ENCODE measurements at places on chromosomes 12 and 14.
A peak's percentile ranks its signal among the peaks of the same experiment; 100 is the strongest.

DNA sequence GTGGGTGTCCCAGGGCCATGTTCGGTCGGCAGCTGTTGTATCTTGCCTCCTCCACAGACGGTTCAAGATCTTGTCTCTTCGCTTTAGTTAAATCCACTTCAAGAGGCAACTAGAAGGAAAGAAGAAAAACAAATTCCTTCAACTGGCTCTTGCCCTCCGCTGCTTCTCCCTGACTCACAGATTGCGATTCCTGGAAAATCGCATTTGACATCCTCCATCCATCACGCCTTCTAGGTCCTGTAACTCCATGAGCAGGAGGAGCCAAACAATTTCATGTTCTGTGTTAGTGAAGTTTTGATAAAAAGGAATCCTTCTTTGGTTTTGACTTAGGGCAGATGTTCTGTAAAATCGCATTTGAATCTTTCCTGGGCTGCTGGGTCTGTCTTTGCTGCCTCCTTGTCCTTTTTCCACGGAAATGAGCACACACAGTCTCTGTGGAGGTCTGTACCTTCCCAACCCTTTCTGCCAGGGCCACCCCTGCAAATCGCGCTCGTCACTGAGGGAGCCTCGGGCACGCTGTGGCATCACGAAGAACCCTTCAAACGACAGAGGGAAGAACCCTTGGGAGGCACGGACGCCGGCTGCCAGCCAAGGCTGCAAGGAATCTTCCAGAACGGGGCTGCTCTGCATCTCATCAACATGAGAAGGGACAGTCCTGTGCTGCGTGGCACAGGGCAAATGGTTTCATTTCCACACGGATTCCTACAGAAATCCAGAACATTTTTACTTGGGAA, 32.6 kb downstream of the RAD52 start:
- DNase-seq: no peak

GRCh38 chr14:63006531-63006930, 38.7 kb downstream of the KCNH5 start:
- DNase-seq: no peak

GRCh38 chr14:103108749-103109207, 14.3 kb downstream of the EXOC3L4 start:
- no peak for DNase-seq

DNA sequence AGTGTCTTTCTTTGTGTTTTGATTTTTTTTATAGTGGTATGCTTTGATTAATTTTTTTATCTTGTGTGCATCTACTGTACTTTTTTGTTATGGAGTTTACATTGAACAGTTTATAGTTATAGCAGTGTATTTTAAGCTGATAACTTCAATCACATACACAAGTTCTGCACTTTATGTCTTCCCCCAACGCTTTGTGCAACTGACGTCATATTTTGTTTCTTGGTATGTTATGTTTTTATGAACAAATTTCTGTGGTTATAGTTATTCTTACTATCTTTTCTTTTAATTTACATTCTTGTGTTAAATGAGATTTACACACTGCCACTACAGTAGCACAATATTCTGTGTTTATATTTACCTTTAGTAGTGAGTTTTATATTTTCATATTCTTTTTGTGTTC, 197.1 kb downstream of the SNAPC1 start:
- DNase-seq: no peak

DNA sequence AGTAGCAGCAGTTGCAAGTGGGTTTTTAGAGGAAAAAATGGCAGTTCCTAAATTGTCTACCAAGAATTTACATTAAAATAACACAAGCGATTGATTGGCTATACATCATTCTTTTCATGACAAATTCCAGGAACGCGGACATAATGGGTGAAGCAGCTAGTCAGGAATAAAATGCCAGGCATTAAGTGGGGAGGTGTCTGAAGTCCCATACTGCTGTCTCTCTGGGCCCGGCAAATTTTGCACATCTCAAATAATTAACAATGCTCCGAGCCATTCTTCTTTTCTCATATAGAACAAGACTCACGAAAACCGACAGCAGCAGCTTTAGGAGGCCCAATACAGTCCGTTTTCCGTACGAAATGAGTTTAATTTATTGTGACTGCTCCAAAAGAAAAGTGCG, 696 bp downstream of the RPL36AL start:
- no peak for DNase-seq

DNA sequence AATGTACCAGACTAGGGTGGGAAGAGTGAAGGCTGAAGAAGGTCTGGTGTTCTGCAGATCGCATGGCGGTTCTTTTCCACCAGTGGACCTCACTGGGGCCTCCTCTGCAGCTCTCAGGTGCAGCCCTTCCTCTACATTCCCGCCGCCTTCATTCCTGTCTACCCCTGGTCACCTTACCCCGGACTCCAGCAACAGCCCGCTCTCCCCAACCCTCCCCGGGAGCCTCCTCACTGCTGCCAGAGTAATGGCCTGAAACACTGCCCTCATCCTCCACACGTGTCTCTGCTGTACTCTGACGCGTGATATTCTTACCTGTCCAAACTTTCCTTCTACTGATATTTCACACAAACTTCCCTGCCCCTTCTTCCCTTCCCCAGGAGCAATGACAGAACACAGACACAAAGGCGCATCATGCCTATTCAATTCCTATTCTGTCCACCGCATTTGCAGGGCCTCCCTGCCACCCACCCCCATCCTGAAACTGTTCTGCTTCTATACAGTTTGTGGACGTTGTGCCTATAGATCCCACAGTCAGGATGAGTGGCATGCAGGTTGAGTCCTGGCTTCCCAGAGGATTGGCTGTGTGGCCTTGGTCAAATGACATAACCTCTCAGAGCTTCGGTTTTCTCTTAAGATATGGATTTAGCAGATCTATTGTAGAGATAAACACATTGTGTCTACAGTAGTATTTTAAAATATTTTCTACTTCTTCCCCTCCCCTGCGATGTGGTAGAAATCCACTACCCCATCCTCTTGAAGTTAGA, 1.7 kb upstream of the NUAK1 start:
- DNase-seq: no peak

- DNase-seq: no peak
Measured at GRCh38 chr12:116534311-116535121, 24.7 kb upstream of the MAP1LC3B2 start.

- DNase-seq: no peak
Measured at GRCh38 chr12:21571046-21571445, 33.6 kb downstream of the GYS2 start.

GRCh38 chr14:29126361-29126760, 359.8 kb downstream of the FOXG1 start:
- no peak for DNase-seq

- DNase-seq: peak; percentile 58
Measured at GRCh38 chr12:27619308-27619707, 76.9 kb upstream of the REP15 start.

DNA sequence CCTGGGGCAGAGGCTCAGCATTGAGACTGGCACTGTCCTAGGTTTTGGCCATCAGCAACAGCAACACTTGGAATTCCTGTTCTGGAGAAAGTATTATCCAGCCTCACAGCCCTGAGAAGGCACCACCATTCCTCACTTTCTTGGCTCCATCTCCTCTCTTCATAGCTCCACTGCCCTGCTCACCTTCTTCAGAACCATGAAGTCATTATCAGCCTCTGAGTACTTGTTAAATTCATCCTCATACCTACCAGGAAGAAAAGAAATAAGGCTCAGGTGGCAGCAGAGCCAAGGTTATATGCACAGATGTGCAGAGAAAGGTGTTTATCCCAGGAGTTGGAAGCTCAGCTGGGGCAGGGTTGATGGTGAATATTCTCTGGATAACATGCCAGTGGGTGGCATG, 25.4 kb downstream of the KRT76 start:
- DNase-seq: no peak

DNA sequence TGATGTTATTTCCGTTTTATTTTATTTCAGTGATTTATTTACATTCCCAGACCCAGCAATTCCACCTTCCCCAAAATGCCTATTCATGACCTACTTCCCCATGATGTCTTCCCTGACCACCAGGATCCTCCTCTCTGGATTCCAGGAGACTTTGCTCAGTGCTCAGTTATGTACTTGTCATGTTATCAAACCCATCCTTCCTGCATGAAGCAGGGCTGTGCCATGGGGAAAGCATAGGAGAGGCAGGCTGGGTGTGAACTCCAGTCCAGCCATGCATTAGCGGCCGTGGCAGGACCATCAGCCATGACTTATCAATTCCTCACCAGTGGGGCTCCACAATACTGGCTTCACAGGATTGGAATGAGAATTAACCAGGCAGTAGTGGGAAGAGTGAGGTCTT, 57.8 kb downstream of the B4GALNT3 start:
- DNase-seq: no peak

DNA sequence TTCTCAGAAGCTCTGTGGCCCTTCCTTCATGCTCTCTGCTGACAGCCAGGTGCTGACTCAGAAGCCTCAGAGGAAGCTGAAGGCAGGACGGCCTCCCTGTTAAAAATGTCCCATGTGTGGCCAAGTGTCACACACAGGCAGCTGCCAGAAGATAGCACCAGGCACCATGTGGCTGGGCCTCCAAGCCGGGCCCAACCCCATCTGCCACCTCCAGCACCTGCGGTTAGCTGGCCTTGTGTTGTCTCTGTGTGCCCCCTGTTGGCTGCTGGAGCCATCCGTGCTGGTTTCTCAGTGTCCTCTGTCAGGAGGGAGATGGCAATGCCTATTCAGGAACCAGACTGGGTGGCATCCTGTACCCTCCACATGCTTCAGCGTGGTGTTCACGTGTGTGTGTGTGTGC, 63.2 kb downstream of the TSPAN11 start:
- no peak for DNase-seq

- no peak for DNase-seq
Measured at GRCh38 chr12:50265770-50266524, 17.4 kb downstream of the LIMA1 start.

GRCh38 chr14:53591816-53592215, 364.8 kb downstream of the BMP4 start:
- DNase-seq: no peak
